ENCODE measurements at places on chromosomes 11 and 22. TPM values are rescaled to one million over a fixed set of nuclear protein-coding genes. Genes with fewer than 3 reads are reported as not detected.

OR51B5 gene
- not detected for total RNA-seq

MFRP gene
- not detected for total RNA-seq

APLNR gene
- total RNA-seq = 0.65 TPM

CLDN5 gene
- 40.5 TPM for total RNA-seq

RDX gene
- total RNA-seq = 42.6 TPM

RTN4R gene
- 0.54 TPM for total RNA-seq

EFEMP2 gene
- 280 TPM for total RNA-seq

OR4D5 gene
- total RNA-seq = not detected

ALKBH3 gene
- total RNA-seq = 37.9 TPM

PIK3IP1 gene
- total RNA-seq = 12.1 TPM

C1QTNF5 gene
- 24.2 TPM for total RNA-seq

ZC3H12C gene
- 10.5 TPM for total RNA-seq

SORL1 gene
- 0.81 TPM for total RNA-seq

CATSPERZ gene
- total RNA-seq = not detected

MUC2 gene
- total RNA-seq = not detected

MAP6 gene
- total RNA-seq = 2.0 TPM

A4GALT gene
- 45.0 TPM for total RNA-seq

TMPRSS6 gene
- not detected for total RNA-seq

HBG1 gene
- not detected for total RNA-seq

UEVLD gene
- total RNA-seq = 17.7 TPM

RAB3IL1 gene
- total RNA-seq = 3.9 TPM

MYEOV gene
- not detected for total RNA-seq

IGSF22 gene
- not detected for total RNA-seq

ZP1 gene
- total RNA-seq = 0.81 TPM

HBG2 gene
- total RNA-seq = not detected

NXPE4 gene
- not detected for total RNA-seq

C22orf31 gene
- not detected for total RNA-seq

TRPC6 gene
- total RNA-seq = 0.36 TPM

RASSF10 gene
- not detected for total RNA-seq

WEE1 gene
- total RNA-seq = 31.4 TPM

SMDT1 gene
- 0.81 TPM for total RNA-seq

GGTLC3 gene
- total RNA-seq = not detected

RFPL2 gene
- not detected for total RNA-seq

AQP11 gene
- total RNA-seq = 0.65 TPM

UNC93B1 gene
- 32.9 TPM for total RNA-seq

SAA4 gene
- total RNA-seq = not detected

GAL gene
- 0.49 TPM for total RNA-seq

KCNK7 gene
- not detected for total RNA-seq

TMEM151A gene
- total RNA-seq = 1.5 TPM

CARD16 gene
- total RNA-seq = 29.1 TPM

E2F8 gene
- 0.36 TPM for total RNA-seq

FAT3 gene
- total RNA-seq = 0.49 TPM

MRGPRX2 gene
- total RNA-seq = not detected

PDE2A gene
- total RNA-seq = 4.4 TPM

TCF20 gene
- total RNA-seq = 14.1 TPM

OR1S2 gene
- not detected for total RNA-seq

CDC42BPG gene
- total RNA-seq = under 0.01 TPM
